ENCODE measurements at places on chromosomes 7 and 10. TPM values are rescaled to one million over a fixed set of nuclear protein-coding genes. Genes with fewer than 3 reads are reported as not detected.

Gene OPN1SW
- total RNA-seq = not detected

Gene ASAH2
- total RNA-seq = 1.7 TPM

Gene GIMAP6
- not detected for total RNA-seq

DNA sequence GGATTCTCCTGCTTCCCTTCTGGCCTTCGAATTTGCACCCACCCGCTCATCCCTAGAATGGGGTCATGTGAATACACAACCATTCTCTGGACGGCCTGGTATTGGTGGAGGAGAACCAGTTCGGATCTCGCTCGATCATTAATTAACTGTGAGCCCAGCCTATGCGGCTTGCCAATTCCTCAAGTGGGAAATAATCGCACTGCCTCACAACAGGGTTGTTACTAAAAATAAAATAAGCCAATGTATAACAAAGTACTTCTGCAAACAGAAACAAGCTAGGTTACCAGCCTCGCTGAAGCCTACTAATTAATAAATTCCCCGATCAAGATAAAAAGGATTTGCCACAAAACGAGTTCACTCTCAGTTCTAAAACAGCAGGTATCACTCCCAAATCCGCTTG lies 16.2 kb downstream of the CTBP2 start:
- H3K4me3 ChIP-seq = no peak overlapping the region
- no peak for DNase-seq
- peaks cover 9% of the 10 kb centered on the region for H3K36me3 ChIP-seq

GRCh38 chr7:36509962-36510361 lies 120.3 kb downstream of the ANLN start:
- H3K27ac ChIP-seq = no peak overlapping the region
- H3K4me3 ChIP-seq = no peak overlapping the region
- H3K36me3 ChIP-seq = no peaks in the 10 kb centered on the region
- H3K4me1 ChIP-seq = 0 out of 2 replicates have a peak, but pooled peaks cover 4% of the 10 kb centered on the region
- DNase-seq = no peak

DNA sequence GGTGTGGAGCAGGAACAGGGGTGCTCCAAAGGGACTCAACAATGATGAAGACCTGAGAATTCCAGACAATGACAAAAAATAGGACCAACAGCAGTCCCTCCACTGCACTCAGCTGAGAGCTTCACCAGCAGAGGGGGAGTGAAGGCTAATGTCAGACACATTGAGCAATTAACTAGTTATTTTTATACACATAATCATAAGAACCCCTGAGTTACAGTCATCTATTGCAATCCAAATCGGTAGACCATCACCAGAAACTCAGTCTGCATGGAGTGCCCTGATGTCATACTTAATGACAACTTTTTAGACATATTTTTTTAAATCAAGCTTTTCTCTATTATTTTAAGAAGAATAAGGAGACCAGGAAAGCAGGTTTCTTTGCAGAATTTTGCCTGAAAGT lies 30.6 kb upstream of the IKZF1 start:
- H3K27me3 ChIP-seq = no peaks in the 10 kb centered on the region
- no peaks in the 10 kb centered on the region for H3K4me1 ChIP-seq
- no peaks in the 10 kb centered on the region for H3K36me3 ChIP-seq
- no peak for DNase-seq

- H3K4me3 ChIP-seq = no peak overlapping the region
- no peak overlapping the region for H3K27ac ChIP-seq
- no peak for DNase-seq
These were observed 20.3 kb downstream of the GPNMB start for GRCh38 chr7:23266918-23267317.

Measured in SJCRH30 (cell line).